ENCODE measurements at places on chromosomes 5 and 9. TPM values are rescaled to one million over a fixed set of nuclear protein-coding genes. Genes with fewer than 3 reads are reported as not detected.

Gene GPX3
- not detected for total RNA-seq

Gene TRIM32
- 14.2 TPM for total RNA-seq

Gene PCDHB7
- total RNA-seq: not detected

Gene GRM6
- total RNA-seq: not detected

Gene SLC25A2
- 0.31 TPM for total RNA-seq

Gene JAKMIP2
- 1.8 TPM for total RNA-seq

DNA sequence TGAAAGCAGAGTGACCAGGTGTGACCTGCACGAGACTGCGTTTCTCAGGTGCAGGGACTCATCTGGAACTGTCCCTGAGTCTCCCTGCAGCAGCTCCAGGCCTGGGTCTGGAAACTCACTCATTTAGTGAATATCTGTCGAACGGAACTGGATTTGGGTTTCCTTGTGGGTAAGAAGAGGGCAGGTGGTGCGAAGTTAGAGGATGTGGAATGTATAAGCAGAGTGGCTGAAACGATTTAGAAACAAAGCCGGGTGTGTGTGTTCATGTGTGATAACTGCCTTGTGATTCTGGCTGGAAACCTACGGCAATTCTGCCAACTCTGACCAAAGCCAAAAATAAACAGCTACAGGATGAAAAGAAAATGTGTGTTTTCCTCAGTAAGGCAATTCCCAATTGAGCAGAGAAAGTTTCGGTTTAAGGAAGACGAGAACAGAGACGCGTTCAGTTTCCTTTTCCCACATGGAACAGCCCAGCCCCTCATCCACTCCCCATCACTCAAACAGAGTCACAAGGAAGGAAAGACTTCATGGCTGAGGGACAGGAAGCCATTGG is 130.3 kb downstream of the NSG2 start:
- no peaks in the 10 kb centered on the region for H3K27me3 ChIP-seq
- DNase-seq: no peak
- no peak overlapping the region for H3K27ac ChIP-seq
- no peaks in the 10 kb centered on the region for H3K36me3 ChIP-seq

DNA sequence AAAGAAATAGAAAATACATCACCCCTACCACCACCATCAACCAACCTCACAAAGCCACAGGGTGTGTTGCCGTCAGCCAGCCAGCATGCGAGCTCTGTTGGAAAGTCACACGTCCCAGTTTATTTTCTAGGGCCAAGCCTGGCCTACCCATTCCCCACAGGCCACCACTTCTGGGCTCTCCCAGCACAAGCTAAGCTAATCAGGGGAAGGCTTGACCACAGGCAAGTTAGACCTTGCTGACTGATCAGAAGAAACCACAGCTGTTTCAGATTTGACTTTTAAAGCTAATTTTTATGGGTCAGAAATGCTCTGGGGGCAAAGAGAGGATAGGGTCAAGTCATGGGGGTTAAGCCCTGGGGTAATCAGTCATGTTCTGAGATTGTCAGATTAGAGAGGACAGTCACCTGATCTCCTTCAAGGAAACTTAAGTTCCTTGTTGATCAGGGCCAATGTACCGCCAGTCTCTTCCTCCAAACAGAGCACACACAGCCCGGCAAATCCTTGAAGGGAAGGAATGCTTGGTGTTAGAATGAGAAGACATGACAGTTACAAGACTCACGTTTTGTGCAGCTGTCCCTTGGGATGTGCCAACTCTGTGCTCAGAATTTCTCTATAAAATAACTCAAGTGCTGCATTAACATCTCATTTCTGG is 7.6 kb downstream of the SHB start:
- H3K27me3 ChIP-seq: no peaks in the 10 kb centered on the region
- no peak overlapping the region for H3K27ac ChIP-seq
- no peak for DNase-seq
- no peaks in the 10 kb centered on the region for H3K4me1 ChIP-seq

DNA sequence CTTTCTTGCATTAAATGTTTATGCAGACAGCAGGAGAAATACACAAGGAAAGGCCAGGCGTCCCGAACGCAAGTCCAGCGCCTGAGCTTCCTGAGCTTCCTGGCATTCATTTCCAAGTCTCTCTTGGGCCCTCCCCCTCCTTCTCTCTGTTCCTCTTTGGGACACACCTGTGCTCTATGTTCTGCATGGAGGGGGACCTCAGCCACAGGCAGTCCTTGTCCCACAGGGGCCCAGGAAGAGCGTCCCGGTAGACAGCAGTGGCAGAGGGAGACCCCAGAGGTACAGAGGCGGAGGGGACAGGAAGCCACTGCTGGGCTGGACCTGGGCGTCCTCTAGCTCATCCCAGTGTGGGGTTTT is 221.3 kb downstream of the C9orf50 start:
- H3K4me3 ChIP-seq: no peak overlapping the region
- no peaks in the 10 kb centered on the region for H3K4me1 ChIP-seq
- H3K27me3 ChIP-seq: no peaks in the 10 kb centered on the region
- DNase-seq: no peak

- no peak overlapping the region for H3K27ac ChIP-seq
- DNase-seq: no peak
- H3K4me3 ChIP-seq: no peak overlapping the region
- no peaks in the 10 kb centered on the region for H3K27me3 ChIP-seq
- no peaks in the 10 kb centered on the region for H3K4me1 ChIP-seq
Measured at GRCh38 chr9:23747088-23748075, 78.7 kb downstream of the ELAVL2 start.

- H3K4me3 ChIP-seq: no peak overlapping the region
- no peak for DNase-seq
- H3K27me3 ChIP-seq: no peaks in the 10 kb centered on the region
- no peak overlapping the region for H3K27ac ChIP-seq
- peaks cover 5% of the 10 kb centered on the region for H3K4me1 ChIP-seq
- no peaks in the 10 kb centered on the region for H3K36me3 ChIP-seq
Measured at GRCh38 chr9:136078498-136079011, 16.5 kb downstream of the NACC2 start.

- no peaks in the 10 kb centered on the region for H3K27me3 ChIP-seq
- DNase-seq: no peak
- no peak overlapping the region for H3K4me3 ChIP-seq
Measured at GRCh38 chr9:88418715-88419540, 30.7 kb downstream of the SPIN1 start.

DNA sequence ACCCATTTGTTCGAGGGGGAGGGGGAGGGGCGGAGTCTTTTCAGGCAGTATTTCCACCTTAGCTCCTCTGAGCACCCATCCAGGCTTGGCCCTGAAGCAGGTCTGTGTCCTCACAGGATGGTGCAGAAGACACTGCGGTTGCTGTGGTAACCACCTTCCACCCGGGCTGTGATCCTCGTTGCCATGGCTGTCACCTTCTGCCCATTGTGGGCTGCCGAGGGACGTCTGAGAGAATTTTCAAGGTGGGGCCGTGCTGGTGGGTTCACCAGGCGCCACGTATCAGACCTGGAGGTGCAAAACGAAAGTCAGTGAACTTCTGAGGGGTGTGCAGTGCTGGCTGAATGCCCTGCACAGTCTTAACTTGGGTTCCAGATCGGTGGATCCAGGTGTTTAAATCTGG is 26.7 kb downstream of the POLR1E start:
- H3K4me3 ChIP-seq: no peak overlapping the region
- H3K36me3 ChIP-seq: no peaks in the 10 kb centered on the region
- DNase-seq: peak; percentile 70
- no peak overlapping the region for H3K27ac ChIP-seq

DNA sequence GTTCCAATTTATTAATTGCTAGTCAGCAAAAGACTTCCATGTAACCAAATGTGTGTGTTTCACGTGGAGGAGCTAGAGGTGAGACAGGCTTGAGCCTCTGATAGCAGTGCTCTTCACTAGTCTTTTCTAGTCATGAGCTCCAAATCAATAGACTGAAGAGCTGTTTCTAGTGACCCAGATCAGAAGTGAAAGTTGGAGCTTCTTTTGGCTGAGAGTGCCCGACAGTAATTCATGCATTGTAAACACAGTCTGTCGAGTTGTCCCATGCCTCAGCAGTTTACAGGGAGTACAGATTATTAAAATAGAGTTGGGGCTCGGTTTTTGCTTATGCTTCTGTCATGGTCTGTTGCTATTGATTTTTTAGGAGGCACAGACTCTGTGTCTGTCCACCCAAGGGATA is 793.1 kb downstream of the DTWD2 start:
- H3K27ac ChIP-seq: no peak overlapping the region
- H3K4me1 ChIP-seq: no peaks in the 10 kb centered on the region
- no peaks in the 10 kb centered on the region for H3K36me3 ChIP-seq
- no peak for DNase-seq
- H3K4me3 ChIP-seq: no peak overlapping the region
- H3K27me3 ChIP-seq: no peaks in the 10 kb centered on the region

GRCh38 chr9:129235041-129235930 is 57.2 kb upstream of the IER5L start:
- no peak overlapping the region for H3K27ac ChIP-seq
- H3K36me3 ChIP-seq: no peaks in the 10 kb centered on the region
- DNase-seq: no peak
- H3K4me3 ChIP-seq: peak overlapping the region; percentile 43
- no peaks in the 10 kb centered on the region for H3K27me3 ChIP-seq

GRCh38 chr5:16600397-16600796 is 16.4 kb downstream of the RETREG1 start:
- no peak overlapping the region for H3K4me3 ChIP-seq
- no peaks in the 10 kb centered on the region for H3K27me3 ChIP-seq
- H3K36me3 ChIP-seq: peaks cover 4% of the 10 kb centered on the region

- H3K36me3 ChIP-seq: no peaks in the 10 kb centered on the region
- no peak overlapping the region for H3K27ac ChIP-seq
- no peaks in the 10 kb centered on the region for H3K4me1 ChIP-seq
Measured at GRCh38 chr5:102511666-102512065, 12.9 kb upstream of the SLCO6A1 start.

DNA sequence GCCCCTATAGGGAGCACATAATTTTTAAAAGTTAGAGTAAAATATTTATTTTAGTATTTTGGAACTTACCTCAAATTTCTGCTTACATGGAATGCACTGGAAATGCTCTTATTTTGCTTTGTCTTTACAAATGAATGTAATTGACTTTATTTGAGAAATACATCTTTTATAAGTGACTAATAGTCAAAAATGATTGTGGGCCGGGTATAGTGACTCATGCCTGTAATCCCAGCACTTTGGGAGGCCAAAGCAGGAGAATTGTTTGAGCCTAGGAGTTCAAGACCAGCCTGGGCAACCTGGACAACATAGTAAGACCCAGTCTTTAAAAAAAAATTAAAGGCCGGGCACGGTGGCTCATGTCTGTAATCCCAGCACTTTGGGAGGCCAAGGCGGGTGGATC is 5.8 kb downstream of the HMGCR start:
- no peak for DNase-seq
- no peak overlapping the region for H3K4me3 ChIP-seq
- H3K27me3 ChIP-seq: no peaks in the 10 kb centered on the region
- peaks cover 12% of the 10 kb centered on the region for H3K4me1 ChIP-seq
- peaks cover 11% of the 10 kb centered on the region for H3K36me3 ChIP-seq
- no peak overlapping the region for H3K27ac ChIP-seq

- H3K27ac ChIP-seq: no peak overlapping the region
- H3K4me1 ChIP-seq: no peaks in the 10 kb centered on the region
- peaks cover 12% of the 10 kb centered on the region for H3K36me3 ChIP-seq
- H3K27me3 ChIP-seq: no peaks in the 10 kb centered on the region
Measured at GRCh38 chr5:39014561-39014960, 59.6 kb downstream of the RICTOR start.

GRCh38 chr9:6896562-6896961 is 138.8 kb downstream of the KDM4C start:
- H3K4me1 ChIP-seq: peaks cover 16% of the 10 kb centered on the region
- DNase-seq: no peak
- no peak overlapping the region for H3K27ac ChIP-seq
- no peaks in the 10 kb centered on the region for H3K36me3 ChIP-seq
- no peak overlapping the region for H3K4me3 ChIP-seq

GRCh38 chr9:127142291-127142690 is 19.9 kb upstream of the ANGPTL2 start:
- no peaks in the 10 kb centered on the region for H3K4me1 ChIP-seq
- no peak overlapping the region for H3K27ac ChIP-seq
- no peak overlapping the region for H3K4me3 ChIP-seq
- no peaks in the 10 kb centered on the region for H3K36me3 ChIP-seq
- DNase-seq: no peak
- no peaks in the 10 kb centered on the region for H3K27me3 ChIP-seq

- DNase-seq: no peak
- no peak overlapping the region for H3K27ac ChIP-seq
- H3K36me3 ChIP-seq: no peaks in the 10 kb centered on the region
Measured at GRCh38 chr5:36029914-36030313, 36.8 kb downstream of the UGT3A2 start.

DNA sequence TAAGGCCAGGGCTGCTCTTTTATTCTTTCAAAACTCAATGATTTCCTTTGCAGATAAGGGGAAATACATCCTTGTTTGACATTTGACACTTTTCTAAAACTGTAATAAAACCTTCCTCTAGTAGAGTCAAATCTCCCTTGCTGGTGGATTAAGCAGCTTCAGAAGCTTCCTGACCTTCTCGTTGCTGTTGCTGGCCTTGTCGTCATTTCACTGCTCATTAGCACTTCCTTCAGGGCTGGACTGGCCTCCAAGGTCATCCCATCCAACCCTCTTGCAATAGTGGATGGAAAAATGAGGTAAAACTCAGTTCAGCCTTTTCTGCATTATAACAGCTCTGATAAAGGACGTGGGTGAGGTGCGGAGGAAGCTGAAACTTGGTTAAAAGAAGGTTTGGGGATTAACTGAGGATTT is 1.1 kb upstream of the ADAMTSL1 start:
- no peak overlapping the region for H3K4me3 ChIP-seq
- no peaks in the 10 kb centered on the region for H3K27me3 ChIP-seq
- H3K36me3 ChIP-seq: no peaks in the 10 kb centered on the region
- H3K27ac ChIP-seq: no peak overlapping the region

DNA sequence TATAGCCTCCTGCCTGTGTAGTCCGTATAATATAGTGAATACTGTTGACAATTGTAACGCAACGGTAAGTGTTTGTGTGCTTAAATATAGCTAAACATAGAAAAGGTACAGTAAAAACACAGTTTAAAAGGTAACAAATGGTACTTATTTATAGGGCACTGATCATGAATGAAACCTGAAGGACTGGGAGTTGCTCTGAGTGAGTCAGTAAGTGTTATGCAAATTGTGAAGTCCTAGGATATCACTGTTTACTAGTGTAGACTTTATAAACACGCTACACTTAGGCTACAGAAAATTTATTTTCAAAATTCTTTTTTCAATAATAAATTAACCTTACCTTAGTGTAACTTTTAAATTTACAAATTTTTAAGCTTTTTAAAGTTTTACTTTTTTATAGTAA is 1090.1 kb downstream of the CDH9 start:
- no peak overlapping the region for H3K27ac ChIP-seq
- DNase-seq: no peak
- H3K4me1 ChIP-seq: no peaks in the 10 kb centered on the region

DNA sequence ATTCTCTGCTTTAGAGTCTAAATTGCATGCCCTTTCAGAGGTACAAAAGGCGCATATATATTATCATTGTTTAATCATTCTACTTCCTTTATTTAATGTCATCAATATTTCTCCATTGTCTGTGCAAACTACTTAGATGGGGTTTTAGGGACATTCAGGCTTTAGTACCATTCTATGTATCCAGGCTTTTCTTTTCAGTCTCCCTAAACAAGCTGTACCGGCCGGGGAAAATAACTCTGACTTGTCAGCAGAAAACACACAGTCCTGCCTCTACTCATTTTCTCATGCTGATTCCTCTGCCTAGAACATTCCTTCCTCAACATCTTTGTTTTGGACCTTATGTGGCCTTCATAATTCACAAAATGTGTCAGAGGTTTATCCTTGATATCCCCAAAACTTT is 392.1 kb upstream of the DAB2 start:
- H3K27me3 ChIP-seq: no peaks in the 10 kb centered on the region
- H3K4me3 ChIP-seq: no peak overlapping the region
- DNase-seq: no peak
- no peaks in the 10 kb centered on the region for H3K36me3 ChIP-seq
- H3K27ac ChIP-seq: no peak overlapping the region
- H3K4me1 ChIP-seq: no peaks in the 10 kb centered on the region

Measured in CD8-positive, alpha-beta memory T cell (primary cell).